ENCODE measurements at places on chromosomes 13 and 19. TPM values are rescaled to one million over a fixed set of nuclear protein-coding genes. Genes with fewer than 3 reads are reported as not detected.

- no peak for DNase-seq
Observed at GRCh38 chr13:79997244-79997643, 343.7 kb downstream of the SPRY2 start.

GRCh38 chr13:101594936-101595335 lies 142.5 kb downstream of the ITGBL1 start:
- DNase-seq, result no peak

DNA sequence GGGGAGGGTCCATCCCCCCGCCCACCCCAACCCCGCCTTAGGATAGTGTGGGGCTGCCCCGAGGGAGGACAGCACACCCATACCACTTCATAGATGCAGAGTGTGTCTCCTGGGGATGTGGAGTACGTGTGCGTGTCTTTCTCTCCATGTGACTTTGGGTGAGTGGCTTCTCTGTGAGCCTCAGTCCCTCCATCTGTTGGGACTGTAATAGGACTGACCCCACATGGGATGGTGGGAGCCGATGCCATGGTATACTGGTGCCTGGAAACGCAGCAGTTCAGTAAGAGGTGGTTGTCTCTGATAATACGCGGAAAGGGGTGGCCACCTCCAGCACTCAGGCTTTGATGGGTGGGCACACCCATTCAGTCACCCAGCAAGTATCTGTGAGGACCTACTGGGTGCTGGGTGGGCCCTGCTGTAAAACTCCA lies 816 bp upstream of the PRKD2 start:
- DNase-seq, result no peak

DNA sequence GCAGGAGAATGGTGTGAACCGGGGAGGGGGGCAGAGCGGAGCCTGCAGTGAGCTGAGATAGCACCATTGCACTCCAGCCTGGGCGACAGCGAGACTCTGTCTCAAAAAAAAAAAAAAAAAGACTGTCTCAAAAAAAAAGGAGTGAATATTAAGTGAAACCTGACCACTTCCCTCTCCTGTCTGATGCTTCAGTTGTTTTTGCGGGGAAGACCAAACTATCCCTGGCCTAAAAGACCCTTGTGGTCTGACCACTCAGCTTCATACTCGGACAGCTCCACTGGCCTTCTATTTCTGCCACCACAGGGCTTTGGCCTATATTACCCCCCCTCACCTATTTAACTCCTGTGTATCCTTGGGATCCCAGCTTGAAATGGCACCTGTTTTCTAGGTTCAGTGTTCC lies 2.3 kb downstream of the CLASRP start:
- DNase-seq, result no peak

- no peak for DNase-seq
Observed at GRCh38 chr19:43504426-43505185, at the start of gene PHLDB3. Gene PHLDB3 (minus strand): TSS chr19:43504746. CDS start chr19:43504118, 628 bp downstream.

DNA sequence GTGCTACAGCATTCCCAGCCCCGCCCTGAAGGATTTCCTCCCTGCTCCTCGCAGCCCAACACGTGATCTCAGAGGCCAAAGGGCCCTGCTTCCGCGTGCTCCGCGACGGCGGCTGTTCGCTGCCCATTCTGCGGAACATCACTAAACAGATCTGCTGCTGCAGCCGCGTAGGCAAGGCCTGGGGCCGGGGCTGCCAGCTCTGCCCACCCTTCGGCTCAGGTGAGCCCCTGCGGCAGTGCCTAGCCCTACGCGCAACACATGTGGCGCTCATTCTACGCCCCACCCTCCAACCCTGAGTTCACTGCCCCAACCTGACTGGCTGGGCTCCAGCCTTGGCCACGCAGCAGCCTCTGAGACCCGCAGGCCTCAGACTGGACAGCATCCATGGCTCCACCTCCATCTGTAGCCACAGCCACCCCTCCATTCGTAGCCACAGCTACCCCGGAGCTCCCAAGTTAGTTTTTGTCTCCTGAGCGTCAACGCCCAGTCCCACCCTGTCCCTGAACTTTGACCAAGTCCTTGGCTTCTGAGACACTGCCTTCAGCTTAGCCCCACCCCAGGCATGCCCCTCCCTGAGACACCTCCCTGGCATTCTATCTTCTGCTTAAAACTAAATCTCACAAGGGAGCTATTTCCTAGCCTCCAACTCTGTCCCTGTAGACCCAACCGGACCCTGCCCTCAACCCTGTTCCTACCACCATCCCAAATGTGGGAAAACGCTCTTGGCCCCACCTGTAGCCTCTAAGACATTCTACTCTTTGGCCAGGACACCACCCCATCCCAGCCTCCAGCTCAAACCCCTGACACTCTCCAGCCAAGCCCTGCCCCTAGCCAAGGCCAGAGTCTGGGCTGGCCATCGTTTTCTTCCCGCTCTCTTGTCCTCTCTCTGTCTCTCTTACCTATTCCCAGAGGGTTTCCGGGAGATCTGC lies 6.4 kb downstream of the LTBP4 start:
- DNase-seq, result no peak

DNA sequence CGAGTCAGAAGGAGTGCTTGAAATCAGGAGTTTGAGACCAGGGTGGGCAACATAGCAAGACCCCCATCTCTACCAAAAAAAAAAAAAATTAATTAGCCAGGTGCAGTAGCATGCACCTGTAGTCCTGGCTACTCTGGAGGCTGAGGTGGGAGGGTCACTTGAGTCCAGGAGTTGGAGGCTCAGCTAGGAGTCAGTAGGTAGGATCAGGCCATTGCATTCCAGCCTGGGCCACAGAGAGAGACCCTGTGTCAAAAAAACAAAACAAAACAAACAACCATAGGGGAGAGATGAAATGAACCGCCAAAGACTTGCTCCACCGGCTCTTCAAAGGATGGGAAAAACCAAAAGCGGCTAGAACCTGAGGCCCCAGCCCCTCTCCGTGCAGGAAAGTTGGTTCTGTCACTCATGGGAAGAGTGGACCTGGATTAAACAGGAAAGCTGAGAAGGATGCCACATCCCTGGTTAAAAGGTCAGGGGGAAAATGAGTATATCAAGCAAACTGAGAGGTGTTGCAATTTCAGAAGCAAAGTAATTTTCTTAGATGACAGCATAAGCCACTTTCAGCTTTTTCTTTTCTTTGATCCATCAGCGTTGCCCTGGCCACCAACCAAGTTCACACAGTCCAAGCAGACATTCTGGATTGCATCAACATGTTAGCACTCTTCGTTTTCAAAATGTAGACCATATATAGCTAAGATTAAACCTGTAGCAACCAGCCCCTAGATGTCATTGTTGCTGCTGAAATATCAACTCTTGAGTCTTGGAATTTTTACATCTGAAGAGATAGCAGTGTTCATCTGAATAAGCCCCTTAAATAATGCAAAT lies 8.9 kb upstream of the ZNF507 start:
- DNase-seq, result no peak

GRCh38 chr19:3610745-3611717 lies 4.4 kb upstream of the TBXA2R start:
- no peak for DNase-seq

DNA sequence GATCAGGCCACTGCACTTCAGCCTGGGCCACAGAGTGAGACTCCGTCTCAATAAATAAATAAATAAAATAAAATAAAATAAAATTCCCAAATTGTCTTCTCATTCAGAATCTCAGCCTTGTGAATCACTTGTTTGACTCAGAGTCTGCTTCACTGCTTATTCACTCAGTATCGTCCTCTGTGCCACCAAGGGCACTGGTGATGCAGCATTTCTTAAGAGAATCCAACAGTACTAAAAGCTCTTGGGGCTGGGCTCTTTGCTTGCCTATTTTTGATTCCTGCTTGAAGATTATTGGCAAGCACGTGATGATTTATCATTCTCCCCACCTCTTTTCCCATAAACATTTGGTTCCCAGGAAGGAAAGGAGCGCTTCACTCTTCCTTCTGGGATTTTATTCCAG lies 54.8 kb upstream of the HMGB1 start:
- DNase-seq, result no peak

GRCh38 chr19:7547159-7547558 lies 11.6 kb downstream of the PNPLA6 start:
- DNase-seq, result no peak

- no peak for DNase-seq
Observed at GRCh38 chr19:18480006-18480691, 41.7 kb downstream of the ELL start.

GRCh38 chr19:13484166-13484565 lies 22.1 kb downstream of the CACNA1A start:
- DNase-seq, result no peak

- DNase-seq, result no peak
Observed at GRCh38 chr13:75103976-75104375, 378.0 kb downstream of the TBC1D4 start.

GRCh38 chr13:110872034-110872767 lies 42.7 kb downstream of the ANKRD10 start:
- no peak for DNase-seq

DNA sequence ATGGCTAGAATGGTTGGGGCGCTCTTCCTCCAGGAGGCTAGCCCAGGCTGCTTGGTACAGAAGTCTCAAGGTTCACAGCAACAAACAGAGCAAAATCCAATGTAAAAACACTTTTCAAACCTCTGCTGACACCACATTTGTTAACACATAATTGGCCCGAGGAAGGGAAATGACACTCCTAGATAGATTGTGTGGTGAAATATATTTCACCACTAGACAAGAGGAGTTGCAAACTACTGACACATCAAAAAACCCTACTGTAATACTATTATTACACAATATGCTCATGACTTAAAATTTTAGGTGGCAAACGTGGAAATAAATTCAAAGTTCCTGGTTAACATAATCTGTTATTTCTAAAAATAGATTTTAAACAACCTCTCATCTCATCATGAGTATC lies 643.6 kb downstream of the PCDH9 start:
- DNase-seq, result no peak

- no peak for DNase-seq
Observed at GRCh38 chr13:111112196-111112595, 2.9 kb upstream of the ARHGEF7 start.

DNA sequence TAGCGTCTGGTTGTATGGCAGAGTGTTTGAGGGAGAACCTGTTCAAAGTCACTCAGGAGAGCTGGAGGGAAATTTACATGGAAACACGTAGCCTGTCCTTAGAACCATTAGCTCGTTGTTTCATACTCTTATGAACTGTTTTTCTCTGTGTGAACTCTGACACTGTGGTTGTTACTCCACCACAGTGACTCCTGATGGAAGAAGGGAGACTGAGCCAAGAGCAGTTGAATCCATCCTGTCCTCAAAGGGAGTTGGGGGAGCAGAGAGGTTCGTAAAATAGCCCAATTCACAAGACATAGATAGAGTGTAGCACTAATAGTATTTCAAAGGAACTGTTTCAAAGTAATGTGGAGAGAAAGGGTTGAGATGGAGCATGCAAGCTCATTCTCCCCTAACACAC lies 964.8 kb downstream of the PCDH9 start:
- DNase-seq, result no peak

DNA sequence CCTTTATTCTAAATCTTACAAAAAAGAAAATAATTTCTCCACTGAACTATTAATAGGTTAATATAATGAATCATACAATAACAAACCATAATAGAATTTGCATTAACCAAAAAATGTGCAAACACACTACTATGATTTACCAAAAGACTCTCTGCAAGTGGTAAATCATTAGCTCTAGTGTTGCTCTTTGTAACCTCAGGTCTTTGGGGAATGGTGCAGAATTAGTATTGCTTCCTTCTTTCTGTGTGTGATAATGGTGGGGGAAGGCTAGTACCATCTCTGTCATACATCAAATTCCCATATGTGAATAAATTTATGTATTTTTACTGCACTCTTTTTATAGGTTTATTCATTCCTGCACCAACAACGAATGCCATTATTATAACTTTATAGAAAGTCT lies 105.1 kb downstream of the COG6 start:
- no peak for DNase-seq

DNA sequence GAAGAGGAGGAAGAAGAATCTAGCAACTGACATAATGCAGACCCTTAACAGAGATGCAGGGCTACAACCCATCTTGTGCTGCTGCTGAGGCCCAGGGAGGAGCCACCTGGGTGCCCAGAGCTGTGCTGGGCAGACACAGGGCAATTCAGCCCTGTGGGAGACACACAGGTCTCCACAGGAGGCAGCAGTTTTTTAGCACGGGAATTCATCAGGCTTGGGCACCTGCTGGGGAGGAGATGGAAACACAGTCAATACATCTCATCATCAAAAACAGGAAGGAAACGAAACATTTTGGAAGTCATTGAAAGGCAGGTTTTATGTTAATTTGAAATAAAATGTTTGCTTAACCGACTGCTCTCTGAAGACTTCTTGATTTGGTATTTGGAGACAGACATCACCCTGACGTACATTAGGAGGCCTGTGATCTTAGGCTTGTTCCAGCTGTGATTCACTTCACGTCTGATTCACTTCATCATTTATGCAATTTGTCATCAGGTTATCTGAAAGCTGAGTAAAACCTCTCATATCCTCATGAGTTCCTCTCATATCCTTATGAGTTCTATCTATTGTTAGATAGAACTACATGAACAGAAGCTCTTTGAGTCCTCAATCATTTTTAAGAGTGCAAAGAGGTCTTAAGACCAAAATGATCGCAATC lies 77.4 kb downstream of the CYSLTR2 start:
- no peak for DNase-seq

WDR87 gene
- total RNA-seq, result not detected

NDUFA11 gene
- 114 TPM for total RNA-seq

TRIP10 gene
- total RNA-seq, result 28.5 TPM

MBD3L4 gene
- total RNA-seq, result not detected

BCAM gene
- total RNA-seq, result 35.3 TPM

RXFP2 gene
- total RNA-seq, result not detected

ZNF835 gene
- total RNA-seq, result 4.3 TPM

MCEMP1 gene
- 0.26 TPM for total RNA-seq

IGFLR1 gene
- 0.53 TPM for total RNA-seq

DAND5 gene
- total RNA-seq, result not detected

CBY2 gene
- 0.21 TPM for total RNA-seq

BRCA2 gene
- 16.0 TPM for total RNA-seq

DLL3 gene
- not detected for total RNA-seq

CLEC17A gene
- 0.21 TPM for total RNA-seq

C13orf46 gene
- 0.85 TPM for total RNA-seq

NKPD1 gene
- 0.58 TPM for total RNA-seq

C19orf38 gene
- total RNA-seq, result 2.6 TPM
